ACHN (cell line): ENCODE measurements at places on chromosomes 16 and 17.
A peak's percentile ranks its signal among the peaks of the same experiment; 100 is the strongest.

DNA sequence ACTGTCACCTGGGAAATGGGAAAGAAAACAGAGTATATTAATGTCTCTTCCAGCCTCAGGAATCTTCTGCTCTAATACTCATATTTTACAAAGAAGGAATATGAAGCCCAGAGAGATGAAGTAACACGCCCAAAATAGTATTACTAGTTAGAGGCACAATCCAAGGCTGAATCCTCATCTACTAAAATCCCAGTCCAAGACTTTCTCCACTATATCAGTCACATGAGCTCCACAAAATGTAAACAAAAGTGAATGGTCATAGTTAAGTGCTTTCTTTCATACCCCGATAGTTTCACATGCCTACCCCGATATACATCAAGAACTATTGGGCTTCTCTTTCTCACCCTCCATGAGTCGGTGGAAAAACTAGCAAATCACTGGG, 965 bp downstream of the INTS2 start:
- DNase-seq = no peak

DNA sequence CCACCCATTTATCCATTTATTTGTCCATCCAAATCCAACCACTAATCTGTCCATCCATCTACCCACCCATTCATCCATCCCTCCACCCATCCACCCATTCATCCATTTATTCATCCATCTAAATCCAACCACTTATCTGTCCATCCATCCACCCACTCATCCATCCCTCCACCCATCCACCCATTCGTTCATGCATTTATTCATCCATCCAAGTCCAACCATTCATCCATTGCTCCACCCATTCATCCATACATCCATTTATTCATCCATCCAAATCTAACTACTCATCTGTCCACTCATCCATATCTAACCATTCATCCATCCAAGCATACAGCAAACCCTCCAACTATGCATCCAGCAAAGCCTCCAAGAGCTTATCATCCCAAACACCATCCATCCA, 267.3 kb downstream of the XYLT1 start:
- no peak for DNase-seq

- DNase-seq = no peak
These were observed 10.5 kb upstream of the RBFOX3 start for GRCh38 chr17:79621151-79621943.

- DNase-seq = peak; percentile 60
These were observed 19.7 kb downstream of the MEAK7 start for GRCh38 chr16:84484579-84485254.

GRCh38 chr16:82924075-82924854, 297.5 kb downstream of the CDH13 start:
- no peak for DNase-seq

DNA sequence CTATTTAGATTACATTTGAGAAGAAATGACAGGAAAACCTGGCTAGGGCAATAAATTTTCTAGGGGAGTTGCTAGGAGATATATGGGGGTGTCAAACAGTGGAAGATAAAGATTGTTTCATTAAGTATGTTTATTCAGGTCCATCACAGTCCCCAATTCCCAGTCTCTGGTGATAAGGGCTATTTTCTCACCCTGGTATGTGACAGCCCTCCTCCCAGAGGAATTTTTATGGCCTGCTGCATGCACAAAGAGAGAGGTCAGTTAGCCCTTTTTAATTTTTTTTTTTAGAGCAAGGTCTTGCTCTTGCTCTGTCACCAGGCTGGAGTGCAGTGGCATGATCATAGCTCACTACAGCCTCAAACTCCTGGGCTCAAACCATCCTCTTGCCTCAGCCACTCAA, 53.6 kb upstream of the ATF7IP2 start:
- peak; percentile 19 for DNase-seq

GRCh38 chr16:50152351-50152806, 727 bp upstream of the TENT4B start:
- DNase-seq = peak; percentile 61

DNA sequence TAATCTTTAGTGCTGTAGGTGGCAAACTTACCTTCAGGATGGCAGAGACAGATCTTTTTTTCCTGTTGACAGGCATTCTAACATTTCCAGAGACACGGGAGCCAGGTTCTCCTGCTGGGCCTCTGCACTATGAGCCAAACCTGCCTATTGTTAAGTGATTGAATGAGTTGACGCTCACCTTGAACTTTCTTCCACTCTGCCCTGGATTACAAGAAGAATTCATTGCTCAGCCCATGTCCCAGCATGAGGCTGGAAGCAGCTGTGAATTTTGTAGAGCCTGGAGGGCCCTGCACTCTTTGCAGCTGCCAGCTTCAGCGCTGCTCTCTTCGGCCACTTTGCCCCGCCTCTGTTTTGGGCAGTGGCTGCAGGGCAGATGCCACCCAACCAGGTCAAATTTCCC, 9.4 kb upstream of the SLC7A5 start:
- no peak for DNase-seq

GRCh38 chr16:77430360-77430759, 4.5 kb downstream of the ADAMTS18 start:
- DNase-seq = no peak

DNA sequence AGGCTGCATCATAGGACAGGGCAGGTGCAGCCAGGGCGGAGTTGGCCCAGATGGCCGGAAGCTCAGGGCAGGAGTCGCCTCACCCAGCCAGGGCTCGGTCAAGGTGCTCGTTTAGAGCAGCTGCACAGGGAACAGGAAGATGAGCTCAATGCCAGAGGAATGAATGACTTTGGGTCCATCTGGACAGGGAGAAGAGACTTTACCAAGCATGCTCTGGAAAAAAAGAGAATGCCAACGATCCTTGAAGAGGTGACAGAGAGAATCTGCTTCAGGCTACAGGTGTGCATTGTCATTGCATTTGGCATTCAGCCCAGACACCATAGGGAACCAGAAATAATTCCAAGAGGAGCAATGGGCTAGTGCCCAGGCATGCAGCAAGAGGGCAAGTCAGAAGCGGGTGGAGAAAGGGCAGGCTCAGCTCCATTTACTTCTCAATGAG, 6.7 kb upstream of the MPP3 start:
- peak; percentile 24 for DNase-seq

DNA sequence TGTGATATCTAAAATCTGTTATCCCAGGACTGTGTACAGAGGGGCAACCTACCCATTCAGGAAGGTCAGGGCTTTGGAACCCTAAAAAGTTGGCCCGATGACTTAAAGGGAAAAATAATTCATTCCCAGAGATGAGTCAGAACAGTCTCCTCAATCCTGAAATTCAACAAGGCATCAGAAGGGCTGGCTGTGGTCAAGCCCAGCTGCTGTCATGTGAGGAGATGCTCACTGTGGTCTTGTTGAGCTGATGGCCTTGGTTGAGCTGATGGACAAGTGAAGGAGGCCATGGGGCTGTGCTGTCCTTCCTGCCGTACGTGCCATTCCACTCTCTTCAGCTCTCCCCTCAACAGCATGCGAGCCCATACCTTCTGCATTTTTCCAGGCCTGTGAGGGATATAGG, 20.9 kb upstream of the DRG2 start:
- DNase-seq = no peak

DNA sequence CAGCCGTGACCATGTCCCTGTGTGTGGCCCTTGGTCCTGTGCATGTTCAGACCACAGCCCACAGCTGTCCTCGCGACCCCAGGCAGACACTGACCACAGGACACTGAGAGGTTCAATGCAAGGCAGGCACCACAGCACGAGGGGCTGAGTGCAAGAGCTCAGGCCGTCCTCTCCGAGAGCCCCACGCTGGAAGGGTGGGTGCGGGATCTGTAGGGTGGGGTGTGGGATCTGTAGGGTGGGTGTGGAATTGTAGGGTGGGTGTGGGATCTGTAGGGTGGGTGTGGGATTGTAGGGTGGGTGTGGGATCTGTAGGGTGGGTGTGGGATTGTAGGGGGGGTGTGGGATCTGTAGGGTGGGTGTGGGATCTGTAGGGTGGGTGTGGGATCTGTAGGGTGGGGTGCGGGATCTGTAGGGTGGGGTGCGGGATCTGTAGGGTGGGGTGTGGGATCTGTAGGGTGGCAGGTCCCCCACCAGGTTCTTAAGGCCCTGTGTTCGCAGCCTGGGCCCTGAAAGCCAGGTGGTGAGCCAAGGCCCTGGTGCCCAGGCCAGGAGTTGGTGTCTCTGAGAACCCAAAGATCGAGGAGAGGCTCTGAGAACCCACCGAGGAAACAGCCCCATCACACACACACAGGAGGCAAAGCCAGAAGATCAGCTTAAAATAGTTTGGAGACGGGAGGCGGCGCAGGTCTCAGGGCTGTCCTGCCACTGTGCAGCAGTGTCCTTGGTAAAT, 48.2 kb downstream of the METRNL start:
- no peak for DNase-seq

- DNase-seq = peak; percentile 45
These were observed 76.2 kb upstream of the KSR1 start for GRCh38 chr17:27379888-27380533.

- DNase-seq = no peak
These were observed 22.3 kb downstream of the ACTG1 start for GRCh38 chr17:81489998-81490992.

DNA sequence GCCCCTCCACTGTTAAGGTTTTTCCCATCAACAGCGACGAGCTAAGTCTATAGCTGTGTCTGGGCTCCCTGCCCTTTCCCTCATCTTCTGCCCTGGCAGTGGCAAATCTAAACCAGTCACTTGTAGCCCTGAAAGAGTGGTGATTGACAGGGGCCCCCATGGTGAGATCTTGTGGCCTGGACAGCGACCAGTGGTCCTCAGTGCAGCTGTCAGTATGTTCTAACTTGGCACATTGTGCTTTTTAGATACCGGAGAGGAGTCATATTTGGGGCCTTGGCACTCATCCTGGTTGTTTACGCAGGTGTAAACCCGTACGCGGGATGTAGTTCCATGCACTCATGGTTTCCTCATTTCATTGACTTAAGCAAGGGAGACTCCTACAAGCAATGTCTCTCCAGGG, 57.5 kb upstream of the ARHGAP44 start:
- DNase-seq = no peak

GRCh38 chr16:90084215-90084950, 7.3 kb upstream of the PRDM7 start:
- DNase-seq = no peak

GRCh38 chr17:7739746-7740145, 22.2 kb downstream of the DNAH2 start:
- DNase-seq = no peak

DNA sequence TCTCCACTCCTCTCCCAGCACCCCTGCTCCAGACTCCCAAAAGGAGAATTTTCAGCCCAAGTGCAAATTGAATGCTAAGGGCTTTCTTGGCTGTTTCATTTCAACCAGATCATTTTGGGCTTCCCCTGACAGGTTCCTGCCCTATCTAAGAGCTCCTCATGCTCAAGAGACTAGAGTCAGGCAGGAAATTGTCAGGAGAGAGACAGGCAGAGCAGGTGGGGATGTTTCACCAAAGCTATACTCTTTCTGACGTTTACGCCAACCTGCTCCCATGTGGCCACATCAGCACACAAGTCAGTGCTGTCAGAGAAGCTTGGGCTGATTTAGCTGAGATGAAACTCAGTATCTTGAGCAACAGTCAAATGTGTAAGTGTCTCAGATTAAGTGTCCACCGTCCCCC, 31.4 kb downstream of the HIC1 start:
- DNase-seq = no peak

DNA sequence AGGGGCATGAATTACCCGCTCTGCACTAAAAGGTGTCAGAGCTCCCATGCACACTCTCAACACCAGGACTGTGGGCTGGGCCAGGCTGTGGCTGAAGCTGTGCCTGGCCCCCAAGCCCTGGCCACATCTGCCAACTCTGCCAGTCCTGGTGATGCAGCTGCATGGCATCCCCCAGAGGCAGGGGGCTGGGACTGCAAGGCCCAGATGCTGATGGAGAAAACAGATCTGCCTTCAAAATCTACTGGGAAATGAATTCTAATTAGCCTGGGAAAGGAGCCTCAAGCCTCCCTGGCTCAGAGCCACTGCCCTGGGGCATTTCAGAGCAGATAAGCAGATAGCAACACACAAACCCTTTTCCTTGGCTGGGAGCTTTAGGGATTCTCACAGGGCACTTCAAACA, 3.4 kb downstream of the CHST6 start:
- no peak for DNase-seq

DNA sequence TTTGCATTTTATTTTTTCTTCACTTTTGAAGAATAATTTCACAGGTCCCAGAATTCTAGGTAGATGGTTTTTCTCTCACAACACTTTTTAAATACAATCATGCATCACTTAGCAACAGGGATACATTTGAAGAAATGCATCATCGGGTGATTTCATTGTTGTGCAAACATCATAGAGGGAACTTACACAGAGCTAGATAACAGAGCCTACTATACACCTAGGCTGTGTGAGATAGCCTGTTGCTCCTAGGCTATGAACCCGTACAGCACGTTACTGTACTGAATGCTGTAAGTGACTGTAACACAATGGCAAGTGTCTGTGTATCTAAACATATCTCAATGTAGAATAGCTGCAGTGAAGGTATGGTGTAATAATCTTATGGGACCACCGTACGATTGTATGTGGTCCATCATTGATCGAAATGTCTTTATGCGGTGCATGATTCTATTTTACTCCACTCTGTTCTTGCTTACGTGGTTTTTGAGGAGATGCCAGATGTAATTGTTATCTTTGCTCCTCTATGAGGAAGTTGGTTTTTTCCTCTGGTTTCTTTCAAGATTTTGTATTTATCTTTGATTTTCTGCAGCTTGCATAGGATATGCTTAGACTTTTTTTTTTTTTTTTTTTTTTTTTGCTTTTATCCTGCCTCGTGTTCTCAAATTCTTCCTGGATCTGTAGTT, 35.5 kb upstream of the TMEM92 start:
- no peak for DNase-seq

GRCh38 chr17:75945211-75945610, 4.4 kb upstream of the FBF1 start:
- DNase-seq = no peak

GRCh38 chr16:46743232-46743719, 4.9 kb downstream of the MYLK3 start:
- DNase-seq = no peak

- DNase-seq = no peak
These were observed 178.1 kb upstream of the TOX3 start for GRCh38 chr16:52725043-52725442.

DNA sequence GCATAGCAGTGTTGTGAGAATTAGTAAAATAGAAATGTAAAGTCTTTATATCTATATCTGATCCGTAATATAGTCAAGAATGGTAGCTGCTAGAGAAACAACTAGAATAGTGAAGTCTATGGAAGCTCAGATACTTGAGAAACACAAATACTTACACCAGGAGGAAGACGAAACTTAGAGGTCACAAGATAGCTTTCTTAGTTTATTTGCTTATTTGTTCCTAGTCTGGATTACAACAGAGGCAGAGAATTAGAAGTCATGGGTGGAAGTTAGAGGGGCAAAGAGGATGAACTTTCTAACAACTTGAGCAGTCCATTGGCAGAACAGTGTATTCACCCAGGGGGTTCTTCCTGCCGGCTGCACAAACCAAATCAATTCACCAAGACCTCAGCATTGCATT, 13.9 kb downstream of the GNGT2 start:
- DNase-seq = no peak
